ENCODE measurements at places on chromosomes 7 and 10. TPM values are rescaled to one million over a fixed set of nuclear protein-coding genes. Genes with fewer than 3 reads are reported as not detected.

NPFFR1 gene
- 0.05 TPM for total RNA-seq

IKZF1 gene
- not detected for total RNA-seq

ANXA8 gene
- total RNA-seq: 172 TPM

DNA sequence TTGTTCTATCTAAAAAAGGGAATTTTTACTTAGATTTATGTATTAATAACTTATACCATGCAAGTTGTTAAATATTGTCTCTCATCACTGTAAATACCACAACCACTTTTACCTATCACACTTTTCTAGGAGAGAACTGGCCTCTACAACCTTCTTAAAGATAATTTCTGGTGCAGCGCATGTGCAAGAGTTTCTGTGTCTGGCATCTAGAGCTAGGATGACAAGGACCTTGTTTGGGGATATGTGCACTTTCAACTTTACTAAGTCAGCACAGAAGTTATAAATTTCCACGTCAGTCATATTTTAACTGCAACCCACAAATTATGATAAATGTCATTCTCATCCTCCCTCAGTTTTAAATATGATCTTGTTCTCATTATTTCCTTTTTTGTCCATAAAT lies 156.9 kb upstream of the ADCY1 start:
- no peaks in the 10 kb centered on the region for H3K27me3 ChIP-seq
- H3K4me1 ChIP-seq: no peaks in the 10 kb centered on the region
- no peak overlapping the region for H3K4me3 ChIP-seq
- no peak overlapping the region for H3K27ac ChIP-seq

DNA sequence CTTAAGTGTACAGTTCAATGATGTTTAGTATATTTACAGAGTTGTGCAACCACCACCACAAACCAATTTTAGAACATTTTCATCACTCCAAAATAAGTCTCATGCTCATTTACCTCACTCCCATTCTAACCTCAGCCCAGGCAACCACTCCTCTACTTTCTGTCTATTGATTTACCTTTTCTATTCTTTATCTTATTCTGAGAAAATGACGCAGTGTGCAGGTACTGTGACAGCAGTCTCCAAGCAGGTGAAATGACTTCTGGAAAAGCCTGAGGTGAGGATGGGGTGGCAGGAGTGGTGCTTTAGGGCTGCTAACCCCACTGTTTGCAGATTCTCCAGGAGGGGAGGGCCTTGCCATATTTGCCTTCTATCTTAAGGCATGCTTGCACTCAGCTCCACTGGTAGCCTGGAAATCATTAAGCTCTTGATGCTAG lies 39.5 kb downstream of the GARS1 start:
- no peak for DNase-seq
- no peak overlapping the region for H3K4me3 ChIP-seq
- H3K27ac ChIP-seq: no peak overlapping the region
- no peaks in the 10 kb centered on the region for H3K27me3 ChIP-seq
- no peaks in the 10 kb centered on the region for H3K4me1 ChIP-seq
- H3K36me3 ChIP-seq: peaks cover 67% of the 10 kb centered on the region

GRCh38 chr10:122995936-122996335 lies 12.7 kb downstream of the IKZF5 start:
- no peak overlapping the region for H3K27ac ChIP-seq
- H3K36me3 ChIP-seq: no peaks in the 10 kb centered on the region
- no peak for DNase-seq
- no peaks in the 10 kb centered on the region for H3K27me3 ChIP-seq

DNA sequence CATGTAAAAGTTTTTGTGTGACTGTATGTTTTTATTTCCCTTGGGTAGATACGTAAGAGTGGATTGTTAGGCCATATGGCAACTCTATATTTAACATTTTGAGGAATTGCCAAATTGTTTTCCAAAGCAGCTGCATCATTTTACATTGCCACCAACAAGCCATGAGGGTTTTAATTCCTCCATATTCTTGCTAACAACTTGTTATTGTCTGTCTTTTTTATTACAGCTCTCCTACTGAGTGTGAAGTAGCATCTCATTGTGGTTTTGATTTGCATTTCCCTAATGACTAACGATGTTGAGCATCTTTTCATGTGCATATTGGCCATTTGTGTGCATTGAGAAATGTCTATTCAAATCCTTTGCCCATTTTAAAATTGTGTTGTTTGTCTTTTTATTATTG lies 94.9 kb downstream of the CARD11 start:
- H3K27me3 ChIP-seq: no peaks in the 10 kb centered on the region
- no peak overlapping the region for H3K27ac ChIP-seq
- H3K4me1 ChIP-seq: no peaks in the 10 kb centered on the region
- no peak for DNase-seq
- no peak overlapping the region for H3K4me3 ChIP-seq
- H3K36me3 ChIP-seq: peaks cover 21% of the 10 kb centered on the region

DNA sequence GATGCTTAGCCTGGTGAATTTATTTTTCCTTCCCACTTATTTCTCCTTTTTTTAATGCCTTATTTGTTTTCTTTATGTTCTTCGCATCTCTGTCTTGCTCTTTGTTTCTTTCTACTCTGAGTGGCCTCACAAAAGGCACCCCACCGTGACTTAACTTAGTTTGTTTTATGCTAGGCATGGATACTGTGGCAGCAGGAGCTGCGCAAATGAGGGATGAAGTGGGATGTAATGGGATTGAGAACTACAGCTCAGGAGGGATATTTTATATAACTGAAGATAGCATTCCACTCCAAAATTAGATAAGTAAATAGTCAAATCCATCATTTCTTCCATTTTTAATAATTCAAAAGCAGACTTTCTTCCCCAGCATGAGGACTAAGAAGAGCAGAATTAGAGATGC lies 1.7 kb upstream of the CACNA2D1 start:
- DNase-seq: no peak
- H3K4me3 ChIP-seq: no peak overlapping the region
- H3K27ac ChIP-seq: no peak overlapping the region
- H3K4me1 ChIP-seq: peaks cover 12% of the 10 kb centered on the region
- no peaks in the 10 kb centered on the region for H3K36me3 ChIP-seq

- no peaks in the 10 kb centered on the region for H3K27me3 ChIP-seq
- H3K4me3 ChIP-seq: peak overlapping the region; percentile 76
- peak overlapping the region; percentile 100 for H3K27ac ChIP-seq
- peak; percentile 95 for DNase-seq
Observed at GRCh38 chr7:129949292-129950133, 3.2 kb downstream of the UBE2H start.

DNA sequence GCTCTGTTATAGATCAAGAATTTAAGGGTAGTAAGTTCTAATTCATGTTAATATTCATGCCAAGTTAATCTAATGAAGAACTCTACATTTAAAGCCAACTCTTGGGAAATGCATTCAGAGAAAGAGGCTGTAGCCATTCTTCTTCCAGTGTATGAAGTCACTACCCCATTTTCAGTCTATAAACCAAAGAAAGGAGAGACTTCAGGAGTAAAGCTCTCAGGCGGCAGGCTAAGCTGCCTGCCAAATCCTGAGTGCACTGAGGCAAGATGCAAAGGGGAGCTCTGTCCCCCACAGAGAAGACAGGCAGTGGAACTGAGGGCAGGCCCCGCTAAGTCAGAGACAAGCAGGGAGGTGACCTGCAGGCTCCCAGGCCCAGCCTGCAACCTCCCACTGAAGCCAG lies 41.5 kb downstream of the SLIT1 start:
- peaks cover 78% of the 10 kb centered on the region for H3K27me3 ChIP-seq
- H3K36me3 ChIP-seq: no peaks in the 10 kb centered on the region
- H3K27ac ChIP-seq: no peak overlapping the region
- DNase-seq: no peak
- no peaks in the 10 kb centered on the region for H3K4me1 ChIP-seq

- H3K27ac ChIP-seq: no peak overlapping the region
- no peak for DNase-seq
- no peak overlapping the region for H3K4me3 ChIP-seq
Observed at GRCh38 chr7:1767524-1767923, 97.4 kb downstream of the ELFN1 start.

- no peaks in the 10 kb centered on the region for H3K36me3 ChIP-seq
- H3K4me3 ChIP-seq: no peak overlapping the region
- no peaks in the 10 kb centered on the region for H3K4me1 ChIP-seq
- peaks cover 4% of the 10 kb centered on the region for H3K27me3 ChIP-seq
Observed at GRCh38 chr7:146397141-146397540, 280.5 kb downstream of the CNTNAP2 start.

GRCh38 chr7:128814499-128814898 lies 15.7 kb upstream of the FLNC start:
- no peak for DNase-seq
- no peak overlapping the region for H3K4me3 ChIP-seq
- H3K4me1 ChIP-seq: peaks cover 12% of the 10 kb centered on the region
- H3K27me3 ChIP-seq: peaks cover 32% of the 10 kb centered on the region
- H3K36me3 ChIP-seq: no peaks in the 10 kb centered on the region

GRCh38 chr7:81719865-81720264 lies 50.0 kb downstream of the HGF start:
- no peaks in the 10 kb centered on the region for H3K36me3 ChIP-seq
- no peak for DNase-seq
- no peak overlapping the region for H3K27ac ChIP-seq
- no peaks in the 10 kb centered on the region for H3K4me1 ChIP-seq

- peak overlapping the region; percentile 88 for H3K27ac ChIP-seq
- H3K4me1 ChIP-seq: peaks cover 63% of the 10 kb centered on the region
- H3K4me3 ChIP-seq: peak overlapping the region; percentile 96
- H3K27me3 ChIP-seq: no peaks in the 10 kb centered on the region
Observed at GRCh38 chr7:73737491-73738219, 947 bp downstream of the ABHD11 start.

GRCh38 chr7:124457841-124458240 lies 307.8 kb downstream of the GPR37 start:
- no peaks in the 10 kb centered on the region for H3K4me1 ChIP-seq
- H3K36me3 ChIP-seq: no peaks in the 10 kb centered on the region
- no peaks in the 10 kb centered on the region for H3K27me3 ChIP-seq
- H3K4me3 ChIP-seq: no peak overlapping the region

GRCh38 chr7:124515106-124515830 lies 250.3 kb downstream of the GPR37 start:
- H3K27ac ChIP-seq: no peak overlapping the region
- no peak for DNase-seq
- H3K27me3 ChIP-seq: no peaks in the 10 kb centered on the region
- H3K4me3 ChIP-seq: no peak overlapping the region

GRCh38 chr7:95126053-95126709 lies 198.2 kb downstream of the PON1 start:
- no peaks in the 10 kb centered on the region for H3K4me1 ChIP-seq
- H3K27ac ChIP-seq: no peak overlapping the region
- no peak overlapping the region for H3K4me3 ChIP-seq
- no peak for DNase-seq
- no peaks in the 10 kb centered on the region for H3K27me3 ChIP-seq

- no peak overlapping the region for H3K27ac ChIP-seq
- no peak for DNase-seq
- H3K4me3 ChIP-seq: no peak overlapping the region
- no peaks in the 10 kb centered on the region for H3K36me3 ChIP-seq
- H3K27me3 ChIP-seq: no peaks in the 10 kb centered on the region
- peaks cover 31% of the 10 kb centered on the region for H3K4me1 ChIP-seq
Observed at GRCh38 chr10:103921750-103922195, 3.8 kb upstream of the STN1 start.

DNA sequence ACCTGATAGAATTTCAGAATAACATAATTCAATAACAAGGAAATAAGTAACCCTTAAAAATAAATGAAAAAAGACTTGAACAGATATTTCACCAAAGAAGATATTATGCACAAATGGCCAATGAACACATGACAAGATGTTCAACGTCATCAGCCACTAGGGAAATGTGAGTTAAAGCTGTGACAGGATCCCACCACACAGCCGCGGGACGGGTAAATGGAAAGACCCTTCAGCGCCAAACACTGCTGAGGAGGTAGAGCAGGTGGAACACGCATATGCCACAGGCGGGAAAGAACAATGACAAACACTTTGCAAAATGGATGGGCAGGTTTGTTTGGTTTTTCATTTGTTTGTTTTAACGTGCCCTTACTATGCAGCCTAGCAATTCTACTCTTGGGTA lies 86.1 kb upstream of the RNF32 start:
- H3K27ac ChIP-seq: no peak overlapping the region
- DNase-seq: no peak
- no peaks in the 10 kb centered on the region for H3K36me3 ChIP-seq
- H3K27me3 ChIP-seq: peaks cover 66% of the 10 kb centered on the region
- no peaks in the 10 kb centered on the region for H3K4me1 ChIP-seq

DNA sequence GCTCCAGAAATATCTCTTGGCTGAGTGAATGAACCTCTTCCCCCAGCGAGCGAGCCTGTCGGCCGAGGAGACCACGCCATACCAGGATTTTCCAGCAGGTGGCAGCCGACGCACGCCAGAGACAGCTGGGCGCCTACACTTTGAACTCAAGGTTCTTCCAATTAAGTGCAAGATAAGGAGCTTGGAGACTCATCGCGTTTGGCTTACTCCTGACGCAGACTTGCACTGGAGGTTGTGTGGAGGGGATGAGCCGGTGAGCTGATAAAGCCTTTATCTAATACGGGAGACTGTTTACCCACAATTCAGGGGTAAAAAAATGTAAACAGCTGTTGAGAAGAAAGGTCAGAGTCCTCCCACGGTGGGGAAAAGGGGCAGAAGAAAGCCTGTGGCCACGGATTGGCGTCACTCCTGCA lies 45.9 kb upstream of the EMX2 start:
- H3K4me3 ChIP-seq: no peak overlapping the region
- DNase-seq: peak; percentile 58
- H3K36me3 ChIP-seq: no peaks in the 10 kb centered on the region
- H3K4me1 ChIP-seq: no peaks in the 10 kb centered on the region
- H3K27me3 ChIP-seq: peaks cover 11% of the 10 kb centered on the region
- no peak overlapping the region for H3K27ac ChIP-seq

DNA sequence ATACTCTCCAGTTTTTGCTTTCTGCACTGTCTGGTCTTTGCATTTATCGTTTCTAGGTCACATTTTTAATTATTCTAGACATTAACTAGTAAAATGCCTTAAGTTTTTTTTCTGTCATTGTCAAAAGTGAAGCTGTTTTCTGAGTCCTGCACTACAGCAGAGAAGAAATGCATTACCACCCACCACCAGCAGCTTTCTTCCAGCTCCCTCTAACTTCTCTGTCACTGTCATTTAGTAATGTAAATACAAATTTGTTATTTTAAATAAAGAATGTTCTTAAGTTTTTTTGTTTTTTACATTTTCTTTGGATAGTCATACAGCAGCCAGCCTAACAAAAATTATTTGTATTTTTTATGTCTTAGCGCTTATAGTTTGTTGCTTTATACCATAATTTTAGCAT lies 18.8 kb downstream of the PTPRZ1 start:
- H3K4me3 ChIP-seq: no peak overlapping the region
- H3K27ac ChIP-seq: no peak overlapping the region
- H3K4me1 ChIP-seq: no peaks in the 10 kb centered on the region
- no peaks in the 10 kb centered on the region for H3K27me3 ChIP-seq
- no peaks in the 10 kb centered on the region for H3K36me3 ChIP-seq

- no peaks in the 10 kb centered on the region for H3K27me3 ChIP-seq
- H3K27ac ChIP-seq: no peak overlapping the region
- no peak overlapping the region for H3K4me3 ChIP-seq
- no peaks in the 10 kb centered on the region for H3K4me1 ChIP-seq
- H3K36me3 ChIP-seq: no peaks in the 10 kb centered on the region
- no peak for DNase-seq
Observed at GRCh38 chr10:126124668-126125349, 228.4 kb downstream of the FANK1 start.

GRCh38 chr7:2820508-2820934 lies 23.6 kb downstream of the GNA12 start:
- H3K4me1 ChIP-seq: peaks cover 67% of the 10 kb centered on the region
- peak overlapping the region; percentile 95 for H3K27ac ChIP-seq
- peak; percentile 98 for DNase-seq
- H3K36me3 ChIP-seq: no peaks in the 10 kb centered on the region
- no peaks in the 10 kb centered on the region for H3K27me3 ChIP-seq

- H3K27ac ChIP-seq: no peak overlapping the region
- H3K4me1 ChIP-seq: 0 out of 2 replicates have a peak, but pooled peaks cover under 1% of the 10 kb centered on the region
- no peaks in the 10 kb centered on the region for H3K36me3 ChIP-seq
- no peak for DNase-seq
Observed at GRCh38 chr7:149292462-149292823, 30.4 kb downstream of the ZNF783 start.
